ENCODE measurements at places on chromosomes 3 and 15.

DNA sequence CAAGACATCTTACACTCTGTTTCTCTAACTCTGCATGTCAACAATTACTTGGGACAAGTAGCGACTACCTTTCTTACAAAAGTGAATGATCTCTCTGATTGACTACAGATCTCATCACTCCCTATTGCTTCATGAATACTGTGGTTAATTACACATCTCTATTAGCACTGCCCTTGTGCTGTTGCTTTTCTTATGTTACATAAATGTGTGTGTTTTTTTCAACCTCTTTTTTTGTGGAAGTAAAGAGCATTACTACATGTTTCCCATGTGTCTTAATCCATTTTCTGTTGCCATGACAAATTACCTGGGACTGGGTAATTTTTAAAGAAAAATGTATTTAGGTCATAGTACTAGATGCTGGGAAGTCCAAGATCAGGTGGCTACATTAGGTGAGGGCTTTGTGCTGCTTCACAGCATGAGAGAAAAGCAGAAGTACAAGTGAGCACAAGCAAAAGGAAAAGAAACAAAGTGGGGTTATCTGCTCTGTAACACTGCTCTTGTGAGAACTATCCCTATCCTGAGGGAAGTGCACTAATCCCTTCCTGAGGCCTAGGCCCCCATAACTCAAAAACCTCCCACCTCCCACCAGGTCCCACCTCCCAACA lies 298.2 kb upstream of the SATB1 start:
- no peak for DNase-seq

DNA sequence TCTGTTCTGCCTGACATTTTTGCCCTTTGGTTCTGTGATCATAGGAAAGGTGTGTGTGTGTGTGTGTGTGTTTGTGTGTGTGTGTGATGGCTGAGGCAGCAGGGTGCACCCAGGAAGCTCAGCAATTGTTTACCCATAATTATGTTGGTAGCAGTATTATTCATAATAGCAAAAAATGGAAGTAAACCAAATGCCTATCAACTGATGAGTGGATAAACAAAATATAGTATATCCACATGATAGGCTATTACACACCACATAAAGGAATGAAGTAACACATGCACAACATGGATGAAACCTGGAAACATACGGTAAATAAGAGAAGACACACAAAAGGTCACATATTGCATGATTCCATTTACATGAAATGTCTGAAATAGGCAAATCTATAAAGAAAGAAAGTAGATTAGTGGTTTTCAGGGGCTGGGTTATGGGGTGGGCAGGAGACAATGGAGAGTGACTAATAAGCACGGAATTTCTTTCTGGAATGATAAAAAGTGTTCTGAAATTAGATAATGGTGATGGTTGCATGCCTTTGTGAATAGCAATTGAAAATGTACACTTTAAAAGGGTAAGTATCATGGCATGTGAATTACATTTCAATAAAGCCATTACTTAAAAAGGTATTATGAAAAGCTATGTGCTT lies 167.2 kb downstream of the POLR2M start:
- DNase-seq = no peak

- no peak for DNase-seq
Observed at GRCh38 chr3:6088433-6088832, 772.5 kb upstream of the GRM7 start.

DNA sequence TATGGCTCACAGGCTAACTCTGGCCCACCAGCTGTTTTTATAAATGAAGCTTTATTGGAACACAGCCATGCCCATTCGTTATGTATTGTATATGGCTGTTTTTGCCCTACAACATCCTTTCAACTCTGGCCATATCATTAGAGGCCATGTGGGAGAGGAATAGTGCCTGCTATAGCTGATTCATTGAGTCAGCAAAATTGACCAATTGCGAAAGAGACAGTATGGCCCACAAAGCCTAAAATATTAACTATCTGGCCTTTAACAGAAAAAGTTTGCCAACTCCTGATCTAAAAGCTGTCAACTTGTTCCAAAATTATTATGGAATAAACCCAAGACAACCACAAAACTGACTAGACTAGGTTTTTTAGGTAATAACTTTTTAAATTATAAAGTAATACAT lies 1.4 kb downstream of the NR1I2 start:
- no peak for DNase-seq

DNA sequence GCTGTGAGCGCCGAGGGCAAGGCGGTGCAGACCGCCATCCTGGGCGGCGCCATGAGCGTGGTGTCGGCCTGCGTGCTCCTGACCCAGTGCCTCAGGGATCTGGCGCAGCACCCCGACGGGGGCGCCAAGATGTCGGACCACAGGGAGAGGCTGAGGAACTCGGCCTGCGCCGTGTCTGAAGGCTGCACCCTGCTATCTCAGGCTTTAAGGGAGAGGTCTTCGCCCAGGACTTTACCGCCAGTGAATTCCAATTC lies 2.3 kb downstream of the TLNRD1 start:
- DNase-seq = no peak

DNA sequence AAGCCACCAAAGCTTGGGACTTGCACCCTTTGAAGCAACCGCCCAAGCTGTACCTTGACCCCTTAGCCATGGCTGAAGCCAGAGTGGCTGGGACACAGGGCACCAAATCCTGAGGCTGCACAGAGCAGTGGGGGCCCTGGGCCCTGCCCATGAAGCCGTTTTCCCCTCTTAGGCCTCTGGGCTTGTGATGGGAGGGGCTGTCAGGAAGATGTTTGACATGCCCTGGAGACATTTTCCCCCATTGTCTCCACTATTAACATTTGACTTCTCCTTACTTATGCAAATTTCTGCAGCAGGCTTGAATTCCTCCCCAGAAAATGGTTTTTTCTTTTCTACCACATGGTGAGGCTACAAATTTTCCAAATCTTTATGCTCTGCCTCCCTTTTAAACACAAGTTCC lies 522.2 kb downstream of the EDEM1 start:
- DNase-seq = no peak

- DNase-seq = no peak
Observed at GRCh38 chr3:88150371-88150770, 612 bp downstream of the C3orf38 start.

DNA sequence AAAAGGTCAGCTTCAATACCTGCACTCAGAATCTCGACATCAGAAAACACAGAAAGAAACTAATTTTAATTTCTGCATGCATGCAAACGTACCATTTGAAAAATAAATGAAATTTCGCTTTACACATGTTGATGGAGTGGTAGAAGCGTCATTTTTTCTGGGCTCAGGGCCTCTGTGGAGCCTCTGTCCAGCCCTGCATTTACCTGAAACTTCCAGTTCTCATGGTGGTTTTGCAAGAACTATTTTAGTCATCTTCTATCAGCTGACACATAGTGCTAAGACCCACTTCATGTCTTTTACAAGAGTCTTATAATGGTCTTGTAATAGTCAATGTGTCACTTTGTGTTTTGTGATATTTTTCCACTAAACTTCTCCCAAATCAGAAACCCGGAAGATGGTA lies 5.3 kb downstream of the KY start:
- DNase-seq = no peak

GRCh38 chr3:156180077-156180476 lies 59.7 kb downstream of the KCNAB1 start:
- DNase-seq = no peak

- no peak for DNase-seq
Observed at GRCh38 chr15:50277370-50277769, 11.8 kb upstream of the HDC start.

DNA sequence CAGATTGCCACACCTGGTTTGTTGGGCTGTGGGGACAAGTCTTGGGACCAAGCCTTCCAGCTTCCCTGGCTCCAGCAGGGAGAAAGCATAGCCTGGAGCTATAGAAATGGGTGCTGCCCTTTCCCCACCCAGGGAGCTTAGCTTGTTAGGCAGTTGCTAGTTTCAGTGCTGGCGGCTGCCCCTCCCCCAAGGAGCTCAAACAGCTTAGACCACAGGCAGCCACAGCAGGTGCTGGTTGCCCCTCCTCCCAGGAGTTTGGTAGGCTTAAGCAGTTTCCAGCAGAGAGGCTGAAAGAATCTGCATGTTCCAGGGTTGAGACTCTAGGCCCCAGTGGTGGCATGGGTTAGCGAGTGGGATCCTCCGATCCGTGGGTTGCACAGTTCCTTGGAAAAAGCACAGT lies 889.7 kb downstream of the IGSF11 start:
- DNase-seq = no peak

- DNase-seq = no peak
Observed at GRCh38 chr3:164732166-164732565, 346.1 kb downstream of the SI start.

- no peak for DNase-seq
Observed at GRCh38 chr3:13018561-13019242, 54.5 kb downstream of the IQSEC1 start.

DNA sequence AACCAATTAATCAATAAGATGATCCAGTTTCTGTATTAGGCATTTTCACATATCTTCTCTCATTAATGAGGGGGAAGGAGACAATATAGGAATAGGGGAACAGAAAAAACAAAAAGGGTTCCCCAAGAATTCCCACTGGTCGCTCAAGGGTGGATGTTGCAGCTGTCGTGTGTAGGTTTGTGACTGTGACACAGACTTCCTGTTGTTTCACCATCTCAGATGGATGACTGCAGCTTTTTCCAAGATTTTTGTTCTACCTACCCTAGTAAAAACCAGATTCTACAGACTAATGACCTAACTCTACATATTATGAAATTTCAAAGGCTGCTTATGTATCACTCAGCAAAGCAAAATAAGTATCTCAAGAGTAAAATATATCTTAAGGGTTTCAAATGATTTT lies 73.7 kb upstream of the MB21D2 start:
- DNase-seq = no peak

- no peak for DNase-seq
Observed at GRCh38 chr3:115766587-115767482, 143.5 kb downstream of the GAP43 start.

DNA sequence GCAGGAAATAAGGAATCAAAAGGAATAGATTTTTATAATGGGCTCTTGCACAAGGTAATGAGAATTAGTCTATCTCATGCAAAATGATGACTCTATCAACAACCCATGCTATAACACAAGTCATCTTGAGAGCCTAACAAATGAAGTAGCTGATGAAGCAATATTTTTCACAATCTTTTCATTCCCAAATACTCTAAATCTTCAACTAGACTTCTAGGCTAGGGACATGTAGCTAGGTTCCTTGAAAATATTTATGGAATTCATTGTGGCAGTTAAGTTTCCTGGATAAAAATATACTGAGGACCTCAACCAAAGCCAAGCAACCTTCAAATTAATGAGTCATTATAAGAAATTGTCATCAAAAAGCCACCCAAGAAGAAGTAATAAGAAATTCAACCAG lies 55.4 kb downstream of the DCBLD2 start:
- no peak for DNase-seq

DNA sequence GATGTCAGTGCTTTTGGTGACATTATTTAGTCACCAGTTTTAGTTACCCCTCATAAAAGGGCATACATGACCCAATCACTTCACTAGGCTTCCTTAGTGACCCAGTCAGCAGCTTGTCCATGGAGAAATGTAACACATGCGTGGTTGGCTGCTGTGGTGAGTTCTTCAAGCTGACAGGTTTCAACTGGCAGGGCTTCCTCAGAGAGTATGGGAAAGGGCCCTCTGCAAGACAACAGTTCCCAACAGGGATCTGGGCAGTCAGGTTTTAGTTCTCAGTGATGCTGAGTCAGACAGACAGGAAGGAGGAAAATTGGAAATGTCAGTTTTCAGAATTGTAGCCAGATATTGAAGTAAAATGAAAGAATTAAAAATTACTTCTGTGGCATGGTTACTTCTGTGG lies 282.5 kb downstream of the TBL1XR1 start:
- no peak for DNase-seq

- no peak for DNase-seq
Observed at GRCh38 chr3:125358923-125359322, 16.2 kb downstream of the ZNF148 start.

GRCh38 chr15:73593304-73594074 lies 39.7 kb downstream of the NPTN start:
- DNase-seq = no peak

DNA sequence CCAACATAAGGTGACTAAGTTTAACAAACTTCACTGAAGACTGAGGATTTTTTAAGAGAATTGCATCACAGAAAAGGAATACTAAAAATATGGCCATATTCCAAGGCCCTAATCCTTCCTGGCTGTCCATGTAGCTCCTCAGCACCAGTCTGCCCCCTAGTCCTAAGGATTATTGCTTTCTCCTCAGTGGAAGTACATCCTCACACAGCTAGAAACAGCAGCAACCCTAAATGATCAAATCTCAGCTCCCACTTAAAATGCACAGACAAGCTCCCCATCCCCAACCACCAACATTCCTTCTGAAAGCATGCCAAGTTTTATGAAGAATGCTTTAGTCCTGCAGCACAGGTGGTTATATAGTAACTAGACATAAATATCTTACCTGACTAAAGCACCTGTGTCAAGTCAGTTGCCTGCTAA lies 14.7 kb downstream of the ST3GAL6 start:
- no peak for DNase-seq

DNA sequence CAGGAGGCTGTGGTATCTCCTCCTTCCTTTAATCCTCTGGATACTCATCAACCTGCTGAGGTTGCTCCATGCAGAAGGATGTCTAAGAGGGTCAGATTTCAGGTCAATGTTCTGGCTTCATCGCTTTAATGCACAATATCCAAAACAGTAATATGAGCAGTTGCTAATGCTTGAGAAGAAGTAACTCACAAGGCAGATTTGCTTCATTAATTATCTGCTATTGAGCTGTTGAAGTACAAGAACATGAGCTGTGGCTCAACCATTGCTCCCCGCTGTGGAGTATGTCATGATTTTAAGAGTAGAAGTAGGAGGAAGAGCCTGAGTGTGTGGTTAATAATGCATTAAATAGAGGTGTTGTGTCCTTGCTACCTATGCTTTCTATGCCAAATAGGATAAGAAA lies 1412.9 kb upstream of the ALCAM start:
- no peak for DNase-seq

DNA sequence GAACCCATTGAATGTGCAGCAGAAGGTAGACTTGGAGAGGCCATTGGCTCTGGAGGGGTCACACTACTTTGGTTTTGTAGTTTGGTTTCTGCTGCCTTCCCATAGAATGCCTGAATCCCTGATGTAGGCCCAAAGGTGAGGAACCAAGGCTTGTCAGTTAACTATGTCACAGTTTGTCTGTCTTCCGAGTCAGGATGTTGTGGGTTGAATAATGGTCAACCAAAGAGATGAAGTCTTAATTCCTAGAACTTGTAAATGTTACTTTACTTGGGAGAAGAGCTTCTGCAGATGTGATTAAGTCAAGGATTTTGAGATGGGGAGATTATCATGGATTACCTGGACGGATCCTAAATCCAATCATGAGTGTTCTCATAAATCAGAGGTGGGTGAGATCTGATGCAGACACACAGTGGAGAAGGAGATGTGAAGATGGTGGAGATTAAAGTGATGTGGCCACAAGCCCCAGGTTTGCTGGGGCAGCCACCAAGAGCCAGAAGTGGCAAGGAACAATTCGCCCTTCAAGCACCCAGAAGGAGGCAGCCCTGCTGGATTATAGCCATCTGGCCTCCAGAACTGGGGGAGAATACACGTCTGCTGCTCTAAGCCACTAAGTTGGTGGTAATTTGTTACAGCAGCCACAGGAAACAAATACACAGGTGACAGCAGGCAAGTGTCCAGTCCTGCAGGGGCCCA lies 2.3 kb upstream of the CCR8 start:
- DNase-seq = no peak
